ENCODE measurements at places on chromosomes 12 and 14. TPM values are rescaled to one million over a fixed set of nuclear protein-coding genes. Genes with fewer than 3 reads are reported as not detected.

HCAR1 gene
- total RNA-seq: 0.05 TPM

HCAR3 gene
- total RNA-seq: 0.13 TPM

CLEC2D gene
- 0.97 TPM for total RNA-seq

KLRF1 gene
- total RNA-seq: not detected

DNA sequence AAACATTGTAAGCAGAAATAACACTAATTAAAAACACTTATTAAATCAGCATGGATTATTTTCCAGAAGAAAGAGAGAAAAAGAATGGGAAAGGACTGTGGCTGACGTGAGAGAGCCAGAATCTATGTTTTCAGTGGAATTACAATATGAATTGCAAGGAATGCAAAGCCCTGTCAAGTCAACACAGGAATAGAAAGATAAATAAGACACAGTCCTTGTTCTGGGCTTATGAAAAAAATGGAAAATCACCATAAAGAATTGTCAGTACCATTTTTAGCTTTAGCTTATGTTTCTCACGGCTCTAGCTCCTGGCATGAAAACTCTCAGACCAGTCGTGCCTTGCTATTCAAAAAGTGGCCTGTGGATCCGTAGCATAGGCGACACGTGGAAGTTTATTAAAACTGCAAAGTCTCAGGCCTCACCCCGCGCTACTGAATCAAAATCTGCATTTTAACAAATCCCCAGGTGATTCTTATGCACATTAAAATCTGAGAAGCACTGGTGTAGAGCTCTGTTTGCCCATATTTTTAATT lies 549.1 kb downstream of the RPS29 start:
- no peak for DNase-seq

DNA sequence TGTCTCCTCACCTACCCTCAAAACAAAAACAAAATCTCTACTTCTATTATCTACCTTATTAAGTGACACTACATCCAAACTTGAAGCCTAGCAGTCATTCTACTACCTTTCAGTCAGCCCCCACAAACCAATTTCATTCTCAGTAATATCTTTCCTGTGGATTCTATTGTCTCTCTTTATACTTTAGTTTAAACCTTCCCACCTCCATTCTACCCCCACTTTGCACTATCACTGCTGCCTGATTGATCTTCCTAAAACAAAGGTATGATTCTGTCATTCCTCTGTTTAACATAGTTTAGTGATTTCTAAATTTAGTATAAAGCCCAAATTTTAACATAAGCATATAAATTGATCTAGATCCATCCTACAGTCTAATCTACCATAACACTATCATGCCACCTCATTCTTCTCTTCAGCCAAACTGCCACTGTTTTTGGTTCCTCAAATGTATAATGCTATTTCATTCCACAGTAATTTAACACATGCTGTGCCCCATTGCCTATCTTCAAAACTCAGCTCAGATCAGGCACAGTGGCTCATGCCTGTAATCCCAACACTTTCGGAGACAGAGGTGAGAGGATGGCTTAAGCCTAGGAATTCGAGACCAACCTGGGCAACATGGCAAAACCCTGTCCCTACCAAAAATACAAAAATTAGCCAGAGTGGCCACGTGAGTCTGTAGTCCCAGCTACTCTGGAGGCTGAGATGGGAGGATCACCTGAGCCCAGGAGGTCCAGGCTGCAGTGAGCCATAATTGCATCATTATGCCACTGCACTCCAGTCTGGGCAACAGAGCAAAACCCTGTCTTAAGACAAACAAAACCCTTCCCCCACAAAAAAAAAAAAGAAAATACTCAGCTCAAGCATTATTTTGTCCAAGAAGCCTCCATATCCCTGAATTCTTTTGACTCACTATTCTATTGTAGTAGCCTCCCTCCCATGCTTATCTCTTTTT lies 3.1 kb upstream of the STRN3 start:
- DNase-seq: no peak

GRCh38 chr12:2857021-2857431 lies at the start of gene TEX52:
TEX52 (minus strand) TSS chr12:2857039; CDS start chr12:2857026, 13 bp downstream.
- no peak for DNase-seq

GRCh38 chr14:101817501-101818001 lies 56.0 kb downstream of the PPP2R5C start:
- no peak for DNase-seq
